Femur (tissue), 1 donor: ENCODE measurements at places on chromosomes 7 and 10.

- no peak for DNase-seq
Observed at GRCh38 chr10:119190353-119190752, 11.7 kb upstream of the PRDX3 start.

GRCh38 chr10:103153302-103154197, 39.5 kb downstream of the NT5C2 start:
- DNase-seq, result no peak

- no peak for DNase-seq
Observed at GRCh38 chr7:138105221-138105620, 29.0 kb downstream of the AKR1D1 start.

DNA sequence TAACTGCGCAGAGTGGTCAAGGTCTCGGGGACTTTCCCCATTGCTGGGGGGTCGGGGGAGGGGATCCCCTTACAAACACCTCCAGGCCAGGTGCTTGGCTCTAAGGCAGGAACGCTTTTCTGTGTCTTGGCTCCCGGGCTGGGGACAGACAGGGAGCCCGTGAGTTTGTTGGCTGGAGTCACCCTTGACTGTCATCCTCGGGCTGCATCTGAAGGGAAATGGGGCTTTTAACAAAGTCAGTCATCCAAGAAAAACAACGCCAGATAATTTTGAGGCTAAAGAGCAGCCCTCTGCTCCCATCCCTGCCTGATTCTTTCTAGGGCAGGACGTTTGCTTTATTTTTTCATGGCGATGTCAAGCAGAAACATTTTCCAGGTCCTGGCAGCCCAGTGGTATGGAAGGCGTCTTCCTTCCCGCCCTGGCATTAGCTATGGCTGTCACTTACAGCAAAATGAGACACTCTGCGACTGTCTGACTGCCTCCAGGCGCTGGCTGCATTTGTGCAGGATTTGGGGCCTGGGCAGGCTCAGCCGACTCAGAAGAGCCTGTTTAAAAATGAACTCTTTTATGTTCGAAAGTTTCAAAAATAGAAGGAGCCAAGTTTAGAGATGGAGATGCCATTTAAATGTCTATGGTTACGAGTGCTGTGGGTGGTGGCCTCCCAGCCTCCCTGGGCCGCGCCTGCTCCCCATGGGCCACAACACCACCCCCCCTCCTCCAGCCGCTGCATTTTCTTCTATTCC, 54.7 kb upstream of the TNS3 start:
- DNase-seq, result peak; percentile 64

GRCh38 chr7:26658389-26659084, 205.9 kb downstream of the SKAP2 start:
- no peak for DNase-seq

DNA sequence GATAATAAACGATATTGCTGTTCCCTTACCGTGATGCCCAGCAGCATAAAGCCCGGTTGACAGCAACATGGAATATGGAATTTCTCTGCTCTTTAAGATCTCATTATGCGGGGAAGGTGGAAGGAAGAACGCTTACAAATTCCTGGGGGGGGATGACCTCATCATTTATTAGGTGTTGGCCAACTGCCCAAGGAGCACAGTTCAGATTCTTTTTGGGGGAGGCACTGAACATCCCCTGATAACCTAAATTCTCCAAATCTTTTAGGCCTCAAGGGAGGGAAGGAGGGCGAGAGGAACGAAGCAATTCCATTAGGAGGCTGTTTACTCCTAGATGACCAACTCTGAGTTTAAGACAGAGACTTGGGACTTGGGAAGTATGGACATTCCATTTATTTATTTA, 5.2 kb upstream of the COL26A1 start:
- DNase-seq, result no peak

DNA sequence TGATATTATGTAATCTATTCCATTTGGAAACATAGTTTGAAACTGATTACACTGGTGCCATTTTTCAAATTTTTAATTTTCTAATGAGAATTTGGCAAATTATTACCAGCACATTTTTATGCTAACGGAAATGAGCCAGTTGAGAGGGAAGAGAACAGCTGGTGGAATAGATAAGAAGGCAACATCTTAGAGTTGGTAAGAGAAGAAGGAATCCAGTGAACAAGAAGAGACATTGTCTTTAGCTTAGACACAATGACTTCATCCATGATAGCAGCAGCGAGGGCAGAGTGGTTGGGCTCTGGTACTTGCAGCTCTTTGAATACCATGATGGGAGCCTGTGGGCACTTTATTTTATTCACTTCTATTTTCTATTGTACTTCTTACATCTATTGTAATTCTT, 89.6 kb downstream of the CHRM2 start:
- no peak for DNase-seq

DNA sequence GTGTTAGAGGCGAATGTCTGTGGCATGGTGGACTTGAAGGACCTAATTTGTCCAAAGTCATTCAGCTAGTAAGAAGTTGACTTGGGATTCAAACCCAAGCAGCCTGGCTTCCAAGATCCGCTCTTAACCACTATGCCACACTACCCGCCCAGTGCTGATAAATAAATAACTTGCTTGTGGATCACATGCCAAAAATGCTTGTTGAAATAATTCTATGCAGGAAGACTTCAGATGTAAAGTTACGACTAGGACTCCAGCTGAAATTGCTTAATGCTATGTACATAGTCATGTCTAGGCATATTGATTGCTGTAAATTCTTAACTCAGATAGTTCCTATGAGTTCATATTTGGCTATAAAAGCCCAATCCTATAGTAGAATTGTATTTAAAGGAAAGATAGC, 76.0 kb downstream of the PLXDC2 start:
- DNase-seq, result no peak

- DNase-seq, result no peak
Observed at GRCh38 chr10:119688033-119688508, 36.9 kb downstream of the BAG3 start.

- no peak for DNase-seq
Observed at GRCh38 chr10:132449051-132449810, 52.2 kb downstream of the PWWP2B start.

- no peak for DNase-seq
Observed at GRCh38 chr7:29495653-29496052, 68.0 kb upstream of the PRR15 start.

DNA sequence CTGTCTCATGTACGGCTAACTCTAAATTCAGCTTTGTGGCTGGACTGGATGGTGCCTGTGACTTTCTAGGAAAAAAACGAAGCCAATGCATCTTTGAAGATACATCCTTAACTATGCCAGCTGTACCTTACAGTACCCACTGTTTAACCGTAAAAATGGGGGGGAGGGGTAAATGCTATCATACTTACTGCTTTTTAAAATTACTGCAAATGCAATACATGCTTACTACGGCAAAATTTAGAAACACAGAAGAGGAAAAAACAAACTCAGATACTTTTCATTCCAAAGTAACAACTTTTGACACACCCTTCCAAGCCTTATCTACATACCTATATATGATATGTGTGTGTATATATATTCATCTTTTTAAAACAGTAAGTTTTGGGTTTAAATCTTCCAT, 20.4 kb upstream of the GLCCI1 start:
- no peak for DNase-seq

GRCh38 chr10:29671968-29672367, 37.2 kb upstream of the SVIL start:
- no peak for DNase-seq

DNA sequence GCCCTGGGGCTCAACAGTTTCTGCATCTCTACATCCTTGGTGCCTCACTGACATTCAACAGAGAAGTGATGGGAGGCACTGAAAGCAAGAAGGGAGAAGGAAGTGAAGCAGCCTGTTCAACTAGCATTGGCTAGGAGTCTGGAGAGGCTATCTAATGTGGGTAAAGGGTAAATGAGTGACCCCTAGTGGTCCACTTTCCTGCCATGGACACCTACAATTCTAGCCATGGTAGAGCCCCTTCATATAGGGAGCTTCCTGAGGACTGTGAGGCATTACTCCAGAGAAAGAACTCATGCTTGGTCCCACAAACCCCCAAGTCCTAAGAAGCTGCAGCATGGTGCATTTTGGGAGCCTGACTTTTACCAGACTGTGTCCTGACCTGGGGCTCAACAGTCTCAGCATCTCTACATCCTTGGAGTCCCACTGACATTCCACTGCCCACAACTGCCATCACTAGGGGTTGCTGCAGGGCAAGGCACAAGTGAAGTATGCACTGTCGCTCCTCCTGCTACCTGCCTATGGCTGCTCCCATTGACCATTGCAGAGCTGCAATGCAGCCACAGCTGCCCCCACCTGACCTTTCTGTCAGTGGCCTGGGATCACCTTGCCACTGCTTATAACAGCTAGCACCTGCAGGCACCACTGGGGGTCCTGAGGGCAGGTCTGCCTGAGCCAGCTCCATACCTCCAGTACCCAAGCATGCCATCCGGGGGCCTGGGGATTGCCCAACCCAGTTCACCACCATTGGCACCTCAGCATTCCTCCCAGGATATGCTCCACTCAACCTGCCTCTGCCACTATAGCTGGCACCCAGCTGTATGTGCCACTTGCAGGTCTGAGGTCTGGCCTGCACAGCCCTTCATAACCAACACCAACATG, 44.1 kb upstream of the CDK6 start:
- no peak for DNase-seq

DNA sequence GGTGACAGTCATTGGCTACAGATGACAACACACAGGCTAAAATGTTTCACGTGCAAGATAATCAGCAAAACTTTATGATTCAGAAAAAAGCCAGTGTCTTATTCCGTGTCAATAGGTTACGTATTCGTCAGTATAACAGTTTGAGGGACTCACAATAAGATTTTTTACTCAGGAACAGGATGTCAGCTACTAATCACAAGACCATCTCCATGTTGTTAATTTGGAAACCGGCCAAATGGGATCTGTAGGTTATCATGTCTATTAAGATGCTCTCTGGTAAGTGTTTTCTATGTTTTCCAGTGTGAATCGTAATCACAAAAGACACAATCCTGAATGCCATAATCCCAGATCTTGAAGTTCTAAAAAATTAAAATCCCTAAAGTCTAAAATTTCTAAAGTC, 197.3 kb downstream of the ETV1 start:
- no peak for DNase-seq
